Kasumi-1 (cell line): ENCODE measurements at places on chromosomes 2 and 18.
A peak's percentile ranks its signal among the peaks of the same experiment; 100 is the strongest.

DNA sequence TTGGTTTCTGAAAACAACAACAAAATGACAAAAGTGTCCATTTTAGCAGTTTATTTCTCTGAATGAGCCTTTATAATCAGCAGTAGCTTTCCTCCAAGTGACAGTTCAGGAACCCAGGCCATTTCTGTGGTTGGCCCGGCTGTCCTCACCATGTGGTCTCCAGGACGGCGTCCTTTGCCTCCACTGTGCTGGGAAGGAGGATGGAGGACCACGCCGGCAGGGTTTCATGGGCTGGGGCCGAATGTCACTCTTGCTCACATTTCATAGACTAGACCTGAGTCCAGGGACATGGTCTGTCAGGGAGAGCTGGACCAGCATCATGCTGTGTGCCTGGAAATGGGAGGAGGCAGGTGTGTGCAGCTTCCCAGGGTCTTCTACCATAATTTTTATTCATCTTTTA, 50.9 kb downstream of the ARHGEF4 start:
- DNase-seq, result no peak

DNA sequence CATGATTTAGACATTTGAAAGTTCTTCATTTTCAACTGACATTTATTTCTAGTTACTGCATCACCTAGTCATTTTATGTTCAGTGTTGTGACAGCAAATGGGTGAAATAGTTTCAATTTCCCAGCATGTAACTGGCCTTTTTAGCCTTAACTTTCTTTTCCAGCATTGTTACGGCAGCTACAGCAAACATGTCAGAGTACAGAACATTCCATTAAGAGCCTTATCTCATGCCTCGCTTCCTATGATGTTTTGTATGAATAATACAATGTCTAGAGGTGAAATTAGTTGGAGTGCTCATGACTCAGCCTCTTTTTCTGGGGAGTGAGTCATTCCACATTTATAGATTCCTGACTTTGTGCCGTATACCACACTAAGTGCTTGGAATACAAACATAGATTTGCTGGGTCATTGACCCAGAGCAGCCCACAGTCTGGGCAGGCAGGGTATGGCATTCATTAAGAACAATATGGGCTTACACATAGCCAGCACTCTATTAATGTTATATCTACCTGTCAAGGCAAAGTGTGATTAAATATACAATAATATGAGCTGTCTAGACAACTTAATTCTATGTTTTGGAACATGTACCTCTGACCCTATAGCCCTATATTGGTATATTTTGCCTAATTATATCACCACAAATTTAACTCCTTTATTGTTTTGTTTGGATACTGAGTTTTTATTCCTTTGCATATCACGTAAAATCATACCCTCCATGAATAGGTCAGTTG, 72.2 kb downstream of the MAP2 start:
- DNase-seq, result no peak

DNA sequence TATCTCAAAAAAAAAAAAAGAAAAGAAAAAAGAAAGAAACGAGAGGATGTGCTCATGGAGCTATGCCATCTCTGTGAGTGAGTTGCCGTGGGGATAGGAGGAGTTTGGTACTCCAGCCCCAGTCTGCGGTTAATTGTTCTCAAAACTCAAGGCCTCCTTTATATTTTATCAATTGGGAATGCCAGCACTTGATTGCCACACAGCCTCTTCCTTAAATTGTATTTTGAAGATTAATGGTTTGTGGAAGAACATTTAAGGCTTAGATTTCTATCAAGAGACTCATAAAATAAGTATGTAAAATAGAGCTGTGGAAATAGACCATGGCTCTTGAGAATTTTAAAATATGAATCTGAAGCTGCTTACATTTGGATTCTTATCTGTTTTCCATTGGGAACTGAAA, 29.8 kb downstream of the KCNE4 start:
- DNase-seq, result no peak

- DNase-seq, result peak; percentile 24
These were observed 86.6 kb downstream of the ASB1 start for GRCh38 chr2:238513346-238513745.

DNA sequence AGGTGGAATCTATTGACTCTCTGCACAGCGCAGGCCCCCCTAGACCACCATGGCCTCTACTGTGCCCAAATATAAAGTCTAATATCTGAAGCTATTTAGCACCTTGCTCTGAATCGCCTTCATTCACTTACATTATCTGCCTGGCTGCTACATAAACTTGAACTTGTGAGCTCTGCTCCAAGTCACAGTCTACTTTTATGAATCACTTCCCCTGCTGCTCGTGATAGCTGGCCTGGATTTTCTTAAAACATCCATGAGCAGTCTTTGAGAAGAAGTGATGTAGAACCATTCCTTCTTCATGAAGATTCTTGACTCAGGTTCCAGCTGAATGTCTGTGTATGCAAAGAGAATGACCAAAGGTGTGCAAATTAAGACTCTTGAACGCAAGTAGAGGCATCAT, 359.5 kb downstream of the RND3 start:
- DNase-seq, result no peak

- DNase-seq, result peak; percentile 84
These were observed 46.1 kb downstream of the TMEM185B start for GRCh38 chr2:120177001-120177621.

DNA sequence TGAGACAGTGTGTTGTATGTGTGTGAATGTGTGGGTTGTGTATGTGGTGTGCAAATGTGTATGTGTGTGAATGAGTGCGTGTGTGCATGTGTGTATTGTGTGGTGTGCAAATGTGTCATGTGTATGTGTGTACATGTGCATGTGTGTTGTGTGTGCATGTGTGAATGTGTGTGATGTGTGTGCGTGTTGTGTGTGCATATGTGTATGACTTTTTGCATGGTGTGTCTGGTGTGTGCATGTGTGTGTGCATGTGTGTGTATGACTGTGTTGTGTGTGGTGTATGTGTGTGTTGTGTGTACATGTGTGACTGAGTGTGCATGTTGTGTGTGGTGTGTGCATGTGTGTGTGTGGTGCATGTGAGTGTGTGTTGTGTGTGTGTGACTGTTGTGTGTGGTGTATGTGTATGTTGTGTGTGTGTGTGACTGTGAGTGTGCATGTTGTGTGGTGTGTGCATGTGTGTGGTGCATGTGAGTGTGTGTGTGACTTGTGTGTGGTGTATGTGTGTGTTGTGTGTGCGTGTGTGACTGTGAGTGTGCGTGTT, 268.3 kb downstream of the DCDC2C start:
- no peak for DNase-seq

DNA sequence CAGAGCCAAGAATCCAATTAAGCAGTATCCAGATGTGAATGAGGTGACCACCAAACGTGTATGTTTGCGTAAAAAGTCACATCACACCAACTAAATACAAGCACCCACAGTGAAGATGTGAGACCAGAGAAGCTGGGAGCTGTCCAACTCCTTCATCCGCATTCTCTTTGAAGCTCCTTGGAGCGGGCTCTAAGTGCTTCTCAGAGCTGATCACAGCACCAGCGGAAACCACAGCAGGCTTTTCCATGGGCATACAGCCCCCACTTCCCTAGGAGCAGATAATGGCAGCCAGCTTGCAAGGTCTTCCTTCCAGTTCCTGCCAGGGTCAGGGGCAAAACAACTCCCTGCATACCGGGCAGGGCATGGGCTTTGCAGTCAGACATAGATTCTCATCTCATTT, 36.4 kb downstream of the REEP1 start:
- no peak for DNase-seq

- no peak for DNase-seq
These were observed 294.6 kb upstream of the ZSWIM2 start for GRCh38 chr2:187143537-187143936.

DNA sequence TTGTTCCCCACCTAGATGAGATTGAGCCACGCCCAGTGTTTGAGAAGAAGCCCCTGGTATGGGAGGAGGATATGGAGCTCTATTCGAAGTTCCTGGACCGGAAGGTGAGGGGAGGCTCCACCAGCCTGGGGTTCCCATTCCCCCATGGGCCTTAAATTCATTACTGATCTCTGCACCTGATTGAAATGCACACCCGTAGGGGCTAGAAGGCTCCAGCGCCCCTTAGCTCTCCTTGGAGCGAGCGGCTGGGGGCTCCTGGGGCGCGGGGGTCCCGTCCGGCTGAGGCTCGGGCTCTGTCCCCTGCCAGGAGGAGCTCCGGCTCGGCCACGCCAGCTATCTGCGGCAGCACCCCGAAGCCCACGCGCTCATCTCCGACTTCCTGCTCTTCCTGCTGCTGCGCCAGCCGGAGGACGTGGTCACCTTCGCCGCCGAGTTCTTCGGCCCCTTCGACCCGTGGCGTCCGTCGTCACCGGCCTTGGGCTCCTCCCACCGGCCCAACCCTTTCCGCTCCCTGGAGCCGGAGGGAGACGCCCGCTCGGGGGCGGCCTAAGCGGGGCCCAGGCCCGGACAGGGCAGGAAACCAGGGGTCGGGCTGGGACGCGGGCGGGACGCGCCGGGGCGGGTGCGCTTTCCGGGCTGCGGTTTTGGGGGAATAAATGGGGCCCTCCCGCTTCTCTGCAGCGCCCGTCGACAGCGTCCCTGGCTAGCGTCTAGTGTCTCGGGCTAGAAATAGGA, 10.9 kb downstream of the CATIP start:
- peak; percentile 32 for DNase-seq

GRCh38 chr2:168392024-168392423, 64.0 kb upstream of the CERS6 start:
- no peak for DNase-seq

DNA sequence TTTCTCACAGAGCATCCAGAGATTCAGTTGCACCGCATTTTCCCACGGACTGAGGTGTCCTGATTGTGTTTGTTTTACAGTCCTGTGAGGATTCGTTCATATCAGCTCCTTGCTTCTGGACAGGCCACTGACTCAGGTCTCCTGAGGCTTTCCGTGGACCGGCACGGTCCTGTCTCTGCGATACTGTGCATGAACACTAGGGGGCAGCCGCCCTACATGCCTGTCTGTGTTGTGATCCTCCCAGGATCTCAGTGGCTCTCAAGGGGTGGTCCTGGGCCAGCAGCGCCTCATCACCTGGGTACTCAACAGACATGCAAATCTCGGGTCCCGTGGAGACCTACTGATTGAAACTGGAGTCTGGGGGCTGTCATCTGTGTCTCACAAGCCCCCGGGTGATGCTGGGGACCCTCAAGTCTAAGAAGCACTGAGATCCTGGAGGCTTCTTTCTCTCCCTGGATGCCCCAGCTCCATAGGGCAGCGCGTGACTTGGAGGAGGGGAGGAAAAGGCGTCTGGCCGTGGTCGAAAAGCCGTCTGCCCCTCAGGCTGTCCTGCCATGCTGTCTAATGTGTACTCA, 28.9 kb downstream of the IL1R2 start:
- peak; percentile 76 for DNase-seq

DNA sequence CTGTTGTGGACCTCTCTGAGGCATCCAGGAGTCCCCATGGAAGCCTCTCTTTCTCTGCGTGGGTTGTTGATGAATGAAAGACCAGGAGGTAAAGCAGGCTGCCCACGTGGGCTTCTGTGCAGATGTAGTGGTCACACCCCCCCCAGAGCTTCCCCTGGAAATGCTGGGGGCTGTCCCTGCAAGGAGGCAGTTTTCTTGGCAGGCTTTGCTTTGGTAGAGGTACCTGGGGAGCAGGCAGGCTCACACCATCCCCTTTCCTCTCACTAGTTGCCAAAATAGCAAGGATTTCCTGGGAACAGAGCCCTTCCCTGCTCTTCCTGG, 97.6 kb upstream of the MAP3K20 start:
- DNase-seq, result no peak

GRCh38 chr2:230413479-230413878, 2.5 kb upstream of the SP100 start:
- DNase-seq, result no peak

DNA sequence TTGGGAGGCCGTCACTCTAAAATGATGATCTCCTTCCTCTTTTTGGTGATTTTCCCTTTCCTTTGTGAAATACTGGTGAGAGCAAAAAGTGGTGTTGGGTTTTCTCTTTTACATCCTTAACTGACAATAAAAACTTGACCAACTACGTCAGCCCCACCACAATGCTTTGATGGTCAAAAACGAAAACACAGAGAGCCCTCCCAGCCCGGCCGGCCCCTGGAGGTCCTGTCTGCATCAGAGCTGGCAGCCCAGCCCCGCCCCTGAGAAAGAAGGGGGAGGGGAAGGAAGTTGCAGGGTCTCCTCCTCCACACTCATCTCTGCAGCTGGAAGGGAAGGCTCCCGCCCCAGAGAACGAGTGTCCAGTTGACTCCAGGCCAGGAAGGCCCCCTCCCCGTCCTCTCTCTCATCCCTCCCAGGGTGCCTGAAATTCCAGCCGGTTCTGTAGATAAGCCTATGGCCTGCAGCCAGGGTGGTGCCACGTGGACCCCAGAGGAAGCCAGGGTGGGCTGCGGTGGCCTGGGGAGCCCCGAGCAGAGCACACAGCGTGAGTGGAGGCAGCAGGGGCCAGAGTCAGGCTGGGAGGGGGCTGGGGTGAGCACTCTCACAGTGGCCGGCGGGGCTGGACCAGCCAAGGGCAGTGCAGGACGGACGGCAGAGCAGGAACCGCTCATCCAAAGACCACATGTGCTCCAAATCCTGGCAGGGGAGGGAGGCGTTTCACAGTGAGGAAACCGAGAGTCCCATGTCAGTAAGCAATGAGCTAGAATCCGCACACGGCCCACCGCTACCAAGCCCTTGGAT, 19.8 kb downstream of the BIN1 start:
- DNase-seq, result peak; percentile 87

GRCh38 chr2:216215658-216216390, 106.7 kb downstream of the XRCC5 start:
- peak; percentile 2 for DNase-seq

- no peak for DNase-seq
These were observed 19.3 kb upstream of the RBBP8 start for GRCh38 chr18:22913861-22914260.

- no peak for DNase-seq
These were observed 114.5 kb downstream of the CDH2 start for GRCh38 chr18:28062443-28062842.

- DNase-seq, result no peak
These were observed 51.2 kb downstream of the MTERF4 start for GRCh38 chr2:241050624-241051577.

DNA sequence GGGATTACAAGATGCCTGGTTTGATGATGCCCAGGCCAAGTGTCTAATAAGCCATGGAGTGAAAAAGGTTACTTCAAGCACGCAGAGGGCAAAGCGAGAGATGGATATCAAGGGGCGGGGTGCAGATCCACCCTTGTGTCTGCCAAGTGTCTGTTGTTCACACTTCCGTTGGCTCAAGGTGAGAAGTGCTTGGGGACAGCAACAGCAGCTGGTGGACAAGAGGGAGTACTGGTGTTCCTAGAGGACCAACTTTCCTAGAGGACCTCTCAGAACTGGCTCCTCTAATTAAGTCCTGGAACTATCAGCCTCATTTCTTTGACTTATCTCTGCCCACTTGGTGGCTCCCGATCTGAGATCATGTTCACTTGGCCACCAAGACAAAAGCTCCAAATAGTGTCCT, 299.1 kb downstream of the PRKCE start:
- DNase-seq, result no peak
